WTC11 (cell line): ENCODE measurements at places on chromosomes 13 and 19. TPM values are rescaled to one million over a fixed set of nuclear protein-coding genes. Genes with fewer than 3 reads are reported as not detected.

GRCh38 chr13:25660996-25661395 is 289.2 kb downstream of the ATP8A2 start:
- H3K4me1 ChIP-seq, result peaks cover 21% of the 10 kb centered on the region
- DNase-seq, result no peak
- no peaks in the 10 kb centered on the region for H3K36me3 ChIP-seq

DNA sequence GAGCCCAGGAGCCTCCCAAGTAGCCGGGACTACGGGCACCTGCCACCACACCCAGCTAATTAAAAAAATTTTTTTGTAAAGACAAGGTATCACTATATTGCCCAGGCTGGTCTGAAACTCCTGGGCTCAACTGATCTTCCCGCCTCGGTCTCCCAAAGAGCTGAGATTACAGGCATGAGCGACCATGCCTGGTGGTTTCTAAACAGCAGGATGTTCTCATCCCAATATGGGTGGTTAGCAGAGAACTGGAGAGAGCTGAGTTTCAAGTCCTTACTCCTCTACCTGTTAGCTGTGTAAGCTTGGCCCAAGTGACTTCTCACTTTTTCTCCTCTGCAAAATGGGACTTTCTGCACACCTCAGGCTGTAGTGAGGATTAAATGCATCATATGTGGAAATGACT is 8.0 kb downstream of the TMEM91 start:
- no peak for DNase-seq
- peaks cover 3% of the 10 kb centered on the region; the same call in 1 of the 2 replicates for H3K36me3 ChIP-seq
- H3K4me1 ChIP-seq, result no peaks in the 10 kb centered on the region
- no peak overlapping the region for H3K4me3 ChIP-seq

GRCh38 chr13:60765700-60766411 is 368.8 kb downstream of the TDRD3 start:
- peaks cover 5% of the 10 kb centered on the region for H3K4me1 ChIP-seq
- H3K27me3 ChIP-seq, result no peaks in the 10 kb centered on the region
- no peak overlapping the region for H3K4me3 ChIP-seq
- H3K36me3 ChIP-seq, result no peaks in the 10 kb centered on the region
- no peak overlapping the region for H3K27ac ChIP-seq
- no peak for DNase-seq

PDX1 gene
- total RNA-seq, result not detected in 3 replicates

GRCh38 chr13:35810321-35810720 is 320.9 kb downstream of the DCLK1 start:
- no peak for DNase-seq
- H3K27ac ChIP-seq, result no peak overlapping the region
- peaks cover 5% of the 10 kb centered on the region for H3K4me1 ChIP-seq
- H3K36me3 ChIP-seq, result no peaks in the 10 kb centered on the region

JSRP1 gene
- 0.33 to 1.4 TPM (median 0.73 TPM) in 3 replicates for total RNA-seq

GRCh38 chr13:108609353-108609752 is 20.1 kb upstream of the MYO16 start:
- no peak overlapping the region for H3K27ac ChIP-seq
- H3K27me3 ChIP-seq, result peaks cover 3% of the 10 kb centered on the region
- no peaks in the 10 kb centered on the region for H3K4me1 ChIP-seq
- DNase-seq, result no peak
- H3K36me3 ChIP-seq, result peaks cover 24% of the 10 kb centered on the region

- DNase-seq, result no peak
- no peak overlapping the region for H3K27ac ChIP-seq
- H3K4me1 ChIP-seq, result peaks cover 3% of the 10 kb centered on the region; the same call in 1 of the 2 replicates
- no peaks in the 10 kb centered on the region for H3K27me3 ChIP-seq
Measured at GRCh38 chr19:39471756-39472536, 8.7 kb upstream of the TIMM50 start.

PRTN3 gene
- 0.53 to 0.82 TPM (median 0.61 TPM) in 3 replicates for total RNA-seq

CD33 gene
- total RNA-seq, result 0.25 to 0.57 TPM (median 0.31 TPM) in 3 replicates

DNA sequence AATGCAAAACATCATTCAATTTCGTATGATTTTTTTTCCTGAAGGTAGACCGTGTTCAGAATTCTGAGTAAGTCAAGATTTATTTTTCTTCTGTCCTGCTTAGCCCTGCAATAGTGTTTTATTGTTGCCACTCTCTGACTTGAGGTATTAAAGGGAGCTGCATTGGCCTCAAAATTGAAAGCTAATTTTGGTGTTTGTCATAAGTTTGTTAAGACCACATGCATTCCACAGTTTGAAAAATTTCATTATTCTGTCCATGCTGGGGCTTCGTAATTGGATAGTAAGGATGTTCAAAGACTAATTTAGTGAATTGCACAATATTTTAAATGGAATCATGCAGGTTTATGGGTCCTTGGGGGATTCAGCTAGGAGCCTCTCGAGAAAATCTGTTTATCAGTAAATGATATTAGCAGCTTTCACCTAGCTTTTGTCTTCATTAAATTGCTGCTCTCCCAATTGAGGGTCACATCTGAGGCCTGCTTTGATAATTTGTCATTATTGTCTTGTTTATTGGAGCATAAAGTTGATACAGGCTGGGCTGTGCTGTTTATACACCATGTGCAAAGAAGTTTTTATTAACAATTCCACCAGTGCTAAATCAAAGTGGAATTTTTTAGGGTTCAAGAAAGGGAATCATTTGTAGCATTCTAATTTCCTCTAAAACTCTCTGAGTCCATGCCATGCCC is 339.8 kb upstream of the OBI1 start:
- H3K27me3 ChIP-seq, result no peaks in the 10 kb centered on the region
- no peak for DNase-seq
- peaks cover 16% of the 10 kb centered on the region for H3K4me1 ChIP-seq
- no peak overlapping the region for H3K4me3 ChIP-seq

DNA sequence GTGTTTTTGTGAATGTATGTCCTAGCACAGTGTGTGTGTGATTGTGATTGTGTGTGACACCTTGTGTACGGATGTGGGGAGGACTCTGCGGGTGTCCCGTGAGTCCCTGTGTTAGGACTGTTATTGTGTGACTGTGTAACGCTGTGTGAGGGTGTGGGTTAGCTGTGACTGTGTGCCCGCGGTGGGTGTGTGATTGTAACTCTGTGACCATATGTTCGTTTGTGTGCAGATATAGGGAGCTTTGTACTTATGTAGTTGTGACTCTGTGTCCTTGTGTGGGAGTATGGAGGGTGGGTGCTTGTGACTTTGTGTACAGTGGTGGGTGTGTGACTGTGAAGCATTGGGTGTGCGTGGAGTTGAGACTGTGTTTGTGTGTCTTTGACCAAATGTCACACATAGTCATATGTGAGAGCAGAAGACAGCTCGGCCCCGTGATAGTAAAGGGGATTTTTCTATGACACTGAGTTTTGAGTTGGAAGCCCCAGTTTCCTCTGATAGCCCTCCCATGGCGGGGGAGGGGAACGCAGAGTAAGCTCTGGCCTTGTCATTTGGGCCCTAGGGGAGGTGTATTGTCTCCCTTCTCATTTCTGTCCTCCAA is 949 bp upstream of the ZNF260 start:
- H3K4me3 ChIP-seq, result peak overlapping the region; percentile 99
- no peaks in the 10 kb centered on the region; the same call in 1 of the 2 replicates for H3K27me3 ChIP-seq
- H3K4me1 ChIP-seq, result peaks cover 13% of the 10 kb centered on the region
- peak; percentile 24 for DNase-seq

FAM216B gene
- not detected in 3 replicates for total RNA-seq

GRCh38 chr13:40874138-40874779 is 84.8 kb downstream of the SLC25A15 start:
- peaks cover 3% of the 10 kb centered on the region for H3K27me3 ChIP-seq
- no peak overlapping the region for H3K27ac ChIP-seq
- no peaks in the 10 kb centered on the region for H3K4me1 ChIP-seq
- H3K36me3 ChIP-seq, result peaks cover 53% of the 10 kb centered on the region
- DNase-seq, result no peak

GRCh38 chr13:97460004-97460775 is 26.2 kb downstream of the RAP2A start:
- no peak overlapping the region for H3K27ac ChIP-seq
- peaks cover 29% of the 10 kb centered on the region for H3K4me1 ChIP-seq
- peaks cover 16% of the 10 kb centered on the region for H3K36me3 ChIP-seq
- no peak for DNase-seq

GRCh38 chr13:98305670-98306069 is 128.6 kb upstream of the RNF113B start:
- no peak overlapping the region for H3K4me3 ChIP-seq
- no peaks in the 10 kb centered on the region for H3K27me3 ChIP-seq
- peak overlapping the region; percentile 65 for H3K27ac ChIP-seq
- DNase-seq, result no peak
- H3K4me1 ChIP-seq, result peaks cover 52% of the 10 kb centered on the region

GPR12 gene
- 0.07 to 0.09 TPM in 2 of 3 replicates, not detected in the other for total RNA-seq

CACNG6 gene
- 2.5 to 3.3 TPM (median 2.5 TPM) in 3 replicates for total RNA-seq

DNA sequence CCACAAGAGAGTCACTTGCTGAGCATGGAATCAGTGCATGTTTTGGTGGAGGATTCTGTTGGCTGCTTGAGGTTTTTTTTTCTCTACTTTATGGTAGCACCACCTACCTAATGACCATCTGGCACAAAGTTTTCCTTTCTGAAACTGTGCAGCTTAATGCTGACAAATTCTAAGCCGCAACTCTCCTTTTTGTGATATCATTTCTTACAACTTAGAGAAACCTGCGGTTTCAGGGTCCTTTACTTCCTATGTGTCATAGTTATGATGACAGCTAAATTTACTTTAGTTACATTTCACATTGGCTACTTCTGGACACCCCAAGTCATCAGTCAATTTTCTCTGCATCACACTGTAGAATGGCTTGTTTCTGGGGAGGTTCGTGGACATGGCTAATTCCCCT is 115.4 kb upstream of the TMTC4 start:
- no peak overlapping the region for H3K27ac ChIP-seq
- no peak for DNase-seq

KIR3DL1 gene
- not detected in 3 replicates for total RNA-seq

PABPC3 gene
- total RNA-seq, result 0.35 to 0.39 TPM (median 0.39 TPM) in 3 replicates

- no peak for DNase-seq
- no peaks in the 10 kb centered on the region for H3K27me3 ChIP-seq
- H3K36me3 ChIP-seq, result no peaks in the 10 kb centered on the region
- H3K4me3 ChIP-seq, result no peak overlapping the region
- no peak overlapping the region for H3K27ac ChIP-seq
- H3K4me1 ChIP-seq, result peaks cover 37% of the 10 kb centered on the region
Measured at GRCh38 chr13:50783717-50784290, 59.7 kb downstream of the DLEU7 start.

DNA sequence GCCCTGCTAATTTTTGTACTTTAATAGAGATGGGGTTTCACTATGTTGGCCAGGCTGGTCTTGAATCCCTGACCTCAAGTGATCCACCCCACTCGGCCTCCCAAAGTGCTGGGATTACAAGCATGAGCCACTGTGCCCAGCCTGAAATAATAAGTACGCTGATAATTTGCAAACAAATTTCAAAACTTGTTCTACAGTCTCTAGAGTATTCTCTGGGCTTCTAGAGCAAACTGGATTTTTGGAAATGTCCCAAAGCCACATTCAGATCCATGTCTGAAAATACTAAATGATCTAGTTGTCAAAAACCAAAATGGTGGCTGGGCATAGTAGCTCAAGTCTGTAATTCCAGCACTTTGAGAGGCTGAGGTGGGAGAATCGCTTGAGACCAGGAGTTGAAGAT is 39.9 kb upstream of the PSPC1 start:
- peaks cover 57% of the 10 kb centered on the region for H3K36me3 ChIP-seq
- H3K27me3 ChIP-seq, result no peaks in the 10 kb centered on the region
- H3K4me3 ChIP-seq, result no peak overlapping the region

- DNase-seq, result no peak
- no peak overlapping the region for H3K4me3 ChIP-seq
- no peaks in the 10 kb centered on the region for H3K36me3 ChIP-seq
- H3K4me1 ChIP-seq, result peaks cover 15% of the 10 kb centered on the region
Measured at GRCh38 chr13:27283906-27284493, 13.4 kb downstream of the RASL11A start.
